ENCODE measurements at places on chromosomes 13 and 19. TPM values are rescaled to one million over a fixed set of nuclear protein-coding genes. Genes with fewer than 3 reads are reported as not detected.

GRCh38 chr13:99749271-99750019 is 222.1 kb downstream of the ZIC5 start:
- no peak overlapping the region for H3K27ac ChIP-seq
- no peak for DNase-seq
- H3K36me3 ChIP-seq, result no peaks in the 10 kb centered on the region
- no peaks in the 10 kb centered on the region for H3K27me3 ChIP-seq
- H3K4me3 ChIP-seq, result no peak overlapping the region

GRCh38 chr19:41351339-41352245 is 2.1 kb downstream of the TGFB1 start:
- H3K4me3 ChIP-seq, result peak overlapping the region; percentile 90
- H3K27me3 ChIP-seq, result peaks cover 6% of the 10 kb centered on the region
- peak overlapping the region; percentile 95 for H3K27ac ChIP-seq

- DNase-seq, result no peak
- H3K36me3 ChIP-seq, result no peaks in the 10 kb centered on the region
- H3K27me3 ChIP-seq, result no peaks in the 10 kb centered on the region
- no peak overlapping the region for H3K4me3 ChIP-seq
- H3K4me1 ChIP-seq, result peaks cover 1% of the 10 kb centered on the region
- no peak overlapping the region for H3K27ac ChIP-seq
Observed at GRCh38 chr19:45130888-45131615, 29.7 kb downstream of the NKPD1 start.

GRCh38 chr13:96860882-96861281 is 133.4 kb downstream of the OXGR1 start:
- no peak for DNase-seq
- H3K36me3 ChIP-seq, result no peaks in the 10 kb centered on the region
- no peaks in the 10 kb centered on the region for H3K4me1 ChIP-seq
- H3K27me3 ChIP-seq, result no peaks in the 10 kb centered on the region

DNA sequence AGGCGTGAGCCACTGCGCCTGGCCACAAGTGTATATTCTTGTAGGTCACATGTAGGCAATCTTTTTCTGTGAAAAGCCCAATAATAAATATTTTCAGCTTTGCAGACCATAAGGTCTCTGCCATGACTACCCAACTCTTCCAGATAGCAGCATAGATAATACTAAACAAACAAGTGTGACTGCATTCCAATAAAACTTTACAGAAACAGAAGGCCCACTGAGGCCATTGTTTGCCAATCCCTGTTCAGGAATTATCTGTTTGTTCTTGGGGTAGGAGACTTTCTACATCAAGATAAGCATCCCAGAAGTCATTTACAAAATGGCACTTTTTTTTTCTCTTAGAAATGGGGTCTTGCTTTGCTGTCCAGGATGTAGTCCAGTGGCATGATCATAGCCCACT is 2.8 kb upstream of the ZNF329 start:
- DNase-seq, result no peak
- H3K4me3 ChIP-seq, result no peak overlapping the region
- no peaks in the 10 kb centered on the region for H3K36me3 ChIP-seq
- H3K27me3 ChIP-seq, result no peaks in the 10 kb centered on the region
- no peak overlapping the region for H3K27ac ChIP-seq

DNA sequence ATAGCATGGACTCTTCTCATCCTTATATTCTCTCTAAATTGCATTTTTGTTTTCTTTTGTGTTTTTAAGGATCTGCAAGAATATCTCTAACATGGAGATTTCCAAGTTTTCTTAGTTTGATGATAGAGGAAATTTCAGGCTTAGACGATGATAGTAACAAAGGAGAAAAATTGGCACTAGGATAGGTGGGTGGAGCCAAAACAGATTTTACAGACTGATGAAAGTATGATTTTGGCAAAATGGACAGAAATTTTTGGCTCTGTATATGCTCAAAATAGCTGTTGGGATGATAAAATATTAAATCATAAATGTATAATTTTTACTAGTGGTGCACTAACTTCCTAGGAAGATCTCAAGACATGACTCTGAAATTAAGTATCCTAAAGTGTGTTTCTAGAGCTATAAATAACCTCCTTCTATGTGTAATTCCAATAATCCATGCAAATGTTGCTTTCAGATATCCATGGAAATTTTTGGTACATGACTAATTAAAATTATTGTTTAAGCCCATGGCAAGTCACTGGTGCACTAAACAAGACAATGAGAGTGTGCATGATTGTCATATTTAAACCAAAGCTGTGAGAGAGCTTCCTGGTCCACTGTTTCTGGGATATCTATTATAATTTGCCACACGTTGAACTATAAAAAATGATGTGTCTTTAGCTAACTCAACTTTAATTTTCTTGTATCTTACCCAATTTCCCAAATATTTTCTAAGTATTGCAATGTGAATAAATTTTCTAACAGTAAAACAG is 55.8 kb upstream of the NBEA start:
- no peaks in the 10 kb centered on the region for H3K27me3 ChIP-seq
- H3K27ac ChIP-seq, result no peak overlapping the region

DNA sequence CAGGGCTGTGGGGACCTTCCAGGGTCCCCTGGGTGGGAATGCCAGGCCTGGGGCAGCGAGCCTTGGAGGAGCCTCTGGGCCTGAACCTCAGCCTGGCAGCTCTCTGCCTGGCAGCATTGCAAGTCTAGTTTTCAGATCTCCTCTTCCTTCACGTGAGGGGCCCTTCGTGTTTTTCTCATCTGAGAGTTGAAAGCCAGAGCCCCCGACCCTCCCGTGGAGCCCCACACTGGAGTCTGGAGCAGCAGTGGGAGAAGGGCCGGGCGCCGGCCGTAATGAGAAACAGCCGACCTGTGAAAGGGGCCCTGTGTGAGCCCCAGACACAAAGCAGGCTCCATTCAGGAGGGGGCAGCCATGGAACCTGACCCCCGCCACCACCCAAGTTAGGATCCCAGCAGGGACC is 19.3 kb downstream of the TMED1 start:
- H3K27ac ChIP-seq, result peak overlapping the region; percentile 66
- H3K36me3 ChIP-seq, result peaks cover 92% of the 10 kb centered on the region
- H3K4me1 ChIP-seq, result peaks cover 20% of the 10 kb centered on the region

DNA sequence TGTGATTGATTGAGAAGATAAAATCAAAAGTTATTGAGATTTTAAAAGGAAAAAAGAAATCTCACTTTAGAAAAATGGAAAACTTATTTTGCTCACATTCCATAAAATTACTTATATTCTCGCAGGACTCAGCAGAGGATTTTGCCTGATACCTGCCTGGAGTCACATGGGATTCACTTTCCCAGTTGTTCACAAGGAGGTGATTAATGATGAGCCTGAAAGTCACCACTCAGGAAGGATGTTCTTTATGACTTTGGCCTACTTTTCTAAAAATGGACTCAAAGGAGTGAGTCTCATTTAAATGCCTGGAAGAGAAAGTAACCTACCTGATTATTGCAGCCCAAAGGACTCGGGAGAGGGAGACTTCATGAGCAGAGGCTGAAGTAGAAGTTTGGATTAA is 34.5 kb upstream of the FAM216B start:
- no peak for DNase-seq
- H3K27ac ChIP-seq, result no peak overlapping the region
- no peaks in the 10 kb centered on the region for H3K27me3 ChIP-seq
- H3K36me3 ChIP-seq, result no peaks in the 10 kb centered on the region
- H3K4me1 ChIP-seq, result no peaks in the 10 kb centered on the region

DNA sequence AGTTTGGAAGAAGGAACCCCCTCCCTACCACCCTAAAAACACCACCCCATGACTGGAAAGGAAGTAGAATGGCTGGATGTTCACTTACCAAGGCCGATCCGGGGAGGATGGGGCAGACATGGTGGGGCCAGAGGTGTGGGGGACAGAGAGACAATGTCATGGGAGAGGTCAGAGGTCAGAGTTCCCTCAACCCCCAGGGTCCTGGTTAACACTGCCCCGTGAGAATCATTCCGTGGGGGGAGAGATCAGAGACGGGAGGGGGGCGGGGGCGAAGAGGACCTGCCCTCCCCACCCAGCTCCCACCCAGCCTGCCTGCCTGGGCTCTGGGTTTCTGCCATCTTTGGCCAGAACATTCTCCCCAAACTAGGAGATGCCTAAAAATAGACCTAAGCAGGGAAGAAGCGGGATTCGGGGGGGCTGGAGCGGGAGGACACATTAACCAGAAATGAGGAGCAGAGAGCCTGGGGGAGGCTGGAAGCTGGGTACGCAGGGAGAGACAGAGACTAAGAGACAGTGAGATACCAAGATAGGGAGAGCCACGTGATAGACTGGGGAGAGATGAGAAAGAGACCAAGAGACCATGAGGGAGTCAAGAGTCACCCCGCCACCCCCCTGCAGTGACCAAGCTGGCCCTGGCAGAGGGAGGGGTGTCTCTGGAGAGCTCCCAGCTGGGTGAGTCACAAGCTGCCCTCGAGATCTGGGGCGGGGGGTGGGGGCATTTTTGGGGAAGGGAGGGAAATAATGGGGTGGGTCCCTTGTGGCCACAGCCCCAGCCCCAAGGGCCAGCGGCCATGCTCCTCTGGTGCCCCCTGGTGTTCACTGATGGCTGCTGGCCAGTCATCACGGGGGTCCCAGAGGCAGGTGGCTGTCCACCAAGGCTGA is 6.1 kb upstream of the KANK2 start:
- peak; percentile 96 for DNase-seq
- peaks cover 40% of the 10 kb centered on the region for H3K36me3 ChIP-seq
- H3K4me1 ChIP-seq, result peaks cover 55% of the 10 kb centered on the region
- H3K27ac ChIP-seq, result peak overlapping the region; percentile 91
- H3K27me3 ChIP-seq, result no peaks in the 10 kb centered on the region
- peak overlapping the region; percentile 49 for H3K4me3 ChIP-seq

GRCh38 chr13:75480671-75481175 is 1.2 kb downstream of the TBC1D4 start:
- no peaks in the 10 kb centered on the region for H3K36me3 ChIP-seq
- H3K4me1 ChIP-seq, result peaks cover 24% of the 10 kb centered on the region
- no peaks in the 10 kb centered on the region for H3K27me3 ChIP-seq
- H3K27ac ChIP-seq, result peak overlapping the region; percentile 70
- peak overlapping the region; percentile 89 for H3K4me3 ChIP-seq
- DNase-seq, result no peak

DNA sequence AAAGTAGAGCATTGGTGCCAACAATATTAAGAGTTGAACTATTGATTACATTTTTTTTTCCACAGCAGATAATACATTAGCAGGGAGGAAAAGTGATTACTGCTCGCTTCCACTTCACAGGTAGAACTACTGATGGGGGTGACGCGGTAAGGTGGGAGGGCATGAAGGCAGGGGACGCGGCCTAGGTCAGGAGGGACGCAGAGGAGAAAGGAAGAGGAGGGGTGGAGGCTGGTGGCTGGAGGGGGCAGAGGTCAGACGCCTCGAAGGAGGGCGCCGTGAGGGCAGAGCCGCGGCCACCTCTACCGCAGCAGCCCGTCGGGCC is 287 bp upstream of the B3GLCT start:
- peak overlapping the region; percentile 79 for H3K4me3 ChIP-seq
- no peaks in the 10 kb centered on the region for H3K36me3 ChIP-seq
- H3K27ac ChIP-seq, result peak overlapping the region; percentile 98
- no peak for DNase-seq

GRCh38 chr19:8475005-8475404 is 27.4 kb downstream of the PRAM1 start:
- peaks cover 24% of the 10 kb centered on the region for H3K4me1 ChIP-seq
- DNase-seq, result no peak
- H3K27me3 ChIP-seq, result no peaks in the 10 kb centered on the region
- H3K27ac ChIP-seq, result no peak overlapping the region

DNA sequence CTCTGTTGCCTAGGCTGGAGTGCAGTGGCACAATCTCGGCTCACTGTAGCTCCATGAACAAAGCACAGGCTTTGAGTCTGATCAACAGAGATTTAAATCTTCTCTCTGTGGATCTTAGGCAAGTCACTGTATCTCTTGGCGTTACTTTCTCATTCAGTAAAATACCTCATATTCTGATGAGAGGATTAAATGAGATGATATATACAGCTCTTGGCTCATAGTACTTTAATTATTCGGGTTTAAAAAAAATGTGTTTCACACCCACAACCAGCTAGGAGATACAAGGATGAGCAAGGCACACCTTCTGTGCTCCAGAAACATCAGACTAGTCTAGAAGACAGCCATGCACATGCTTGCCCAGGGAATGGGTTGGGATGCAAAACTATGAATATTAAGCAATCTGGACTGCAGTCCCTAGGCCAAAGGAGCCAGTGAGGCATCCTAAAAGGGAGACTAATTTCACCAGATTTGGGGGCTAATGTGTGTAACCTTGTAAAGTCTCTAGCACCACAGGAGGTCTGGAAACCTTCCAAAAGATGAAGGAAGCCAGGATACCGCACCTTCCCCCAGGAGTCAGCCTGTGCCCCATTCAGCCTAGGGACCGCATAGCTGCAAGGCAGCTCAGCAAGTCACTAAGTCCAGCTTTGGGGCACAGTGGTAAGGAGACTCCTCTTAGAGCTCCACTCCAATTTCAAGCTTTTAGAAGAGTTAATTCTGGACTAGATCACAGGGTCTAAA is 2.5 kb downstream of the VPS36 start:
- H3K27me3 ChIP-seq, result no peaks in the 10 kb centered on the region
- H3K36me3 ChIP-seq, result peaks cover 3% of the 10 kb centered on the region
- no peak overlapping the region for H3K4me3 ChIP-seq
- no peak overlapping the region for H3K27ac ChIP-seq
- peaks cover 34% of the 10 kb centered on the region for H3K4me1 ChIP-seq

GRCh38 chr19:56966225-56966696 is 125.7 kb upstream of the PEG3 start:
- H3K27me3 ChIP-seq, result no peaks in the 10 kb centered on the region
- peaks cover 19% of the 10 kb centered on the region for H3K4me1 ChIP-seq
- no peak overlapping the region for H3K27ac ChIP-seq
- H3K4me3 ChIP-seq, result no peak overlapping the region

GRCh38 chr19:48501494-48502349 is 9.9 kb downstream of the LMTK3 start:
- no peaks in the 10 kb centered on the region for H3K36me3 ChIP-seq
- H3K4me1 ChIP-seq, result peaks cover 28% of the 10 kb centered on the region
- DNase-seq, result no peak
- no peak overlapping the region for H3K27ac ChIP-seq
- no peak overlapping the region for H3K4me3 ChIP-seq

- H3K4me1 ChIP-seq, result peaks cover 96% of the 10 kb centered on the region
- no peaks in the 10 kb centered on the region for H3K27me3 ChIP-seq
- H3K4me3 ChIP-seq, result peak overlapping the region; percentile 20
- peaks cover 10% of the 10 kb centered on the region for H3K36me3 ChIP-seq
- H3K27ac ChIP-seq, result peak overlapping the region; percentile 87
Observed at GRCh38 chr19:18660051-18660910, 23.2 kb upstream of the CRTC1 start.

Gene CTU1
- total RNA-seq, result 18.9 TPM

Gene GPR12
- 0.26 TPM for total RNA-seq

Gene TMEM145
- not detected for total RNA-seq

Gene TTC9B
- total RNA-seq, result not detected

Gene KMT5C
- 8.0 TPM for total RNA-seq

All from esophagus muscularis mucosa (tissue), 4 donors.